ENCODE measurements at places on chromosomes 16 and 17.

DNA sequence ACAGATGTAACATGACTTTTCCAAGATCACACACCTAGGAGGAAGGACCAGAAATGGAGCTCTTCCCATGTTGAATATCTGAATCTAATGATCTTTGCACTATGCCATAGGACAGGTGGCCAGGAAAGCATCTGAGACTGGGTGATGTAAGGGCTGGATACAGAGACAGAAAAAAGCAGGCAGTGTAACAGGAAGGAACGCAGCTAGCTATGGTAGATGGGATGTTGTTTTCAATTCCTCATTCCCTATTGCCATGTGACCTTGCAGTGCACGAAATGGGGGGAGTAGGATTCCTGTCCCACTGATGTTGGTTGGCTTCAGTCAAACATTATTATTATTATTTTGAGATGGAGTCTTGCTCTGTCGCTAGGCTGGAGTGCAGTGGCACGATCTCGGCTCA, 3.7 kb upstream of the NPIPB15 start:
- no peak for DNase-seq

GRCh38 chr17:3167574-3167973, 29.7 kb upstream of the OR1A2 start:
- no peak for DNase-seq

- DNase-seq: no peak
Observed at GRCh38 chr17:42706732-42707131, 24.4 kb downstream of the CNTNAP1 start.

DNA sequence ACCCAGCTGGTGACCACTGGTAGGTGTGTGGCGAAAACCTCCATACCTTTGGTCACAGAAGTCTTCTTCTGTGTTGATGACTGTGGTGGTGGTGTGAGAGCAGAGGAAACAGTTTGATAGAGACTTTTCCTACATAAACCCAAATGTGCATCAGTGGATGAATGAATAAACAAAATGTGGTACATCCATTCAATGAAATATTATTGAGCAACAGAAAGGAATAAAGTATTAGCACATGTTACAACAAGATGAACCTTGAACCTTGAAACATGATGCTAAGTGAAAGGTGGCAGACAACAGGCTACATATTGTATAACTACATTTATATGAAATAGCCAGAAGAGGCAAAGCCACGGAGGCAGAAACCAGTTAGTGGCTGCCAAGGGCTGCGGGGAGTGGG, 15.2 kb downstream of the CDK5R1 start:
- DNase-seq: no peak

DNA sequence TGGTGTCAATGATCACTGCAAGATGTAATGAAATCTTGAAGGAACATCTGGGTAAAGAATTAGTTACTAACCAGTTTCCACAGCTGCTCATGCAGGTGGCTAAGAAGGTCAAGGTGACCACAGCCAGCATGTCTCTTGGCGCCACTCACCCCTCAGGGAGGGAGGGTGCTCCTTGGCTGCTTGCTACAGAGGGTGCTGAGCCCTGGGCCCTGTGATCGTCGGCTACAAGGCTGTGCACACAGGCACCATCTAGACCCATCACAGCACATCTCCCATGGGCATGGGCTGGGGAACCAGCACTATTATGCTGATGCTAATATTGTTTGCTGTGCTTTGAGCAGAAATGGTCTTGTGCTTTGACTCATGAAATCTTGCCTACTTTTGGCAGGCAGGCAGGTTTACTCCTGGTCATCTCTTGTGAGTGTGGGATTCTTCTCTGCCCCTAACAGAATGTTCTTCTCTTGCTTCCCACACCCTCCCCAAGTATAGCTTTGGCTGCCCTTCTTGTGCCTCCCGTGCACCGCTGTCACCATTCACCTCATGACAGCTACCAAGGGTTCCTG, 36.4 kb downstream of the TXNDC11 start:
- no peak for DNase-seq

- DNase-seq: no peak
Observed at GRCh38 chr17:80940171-80941123, 51.2 kb upstream of the CHMP6 start.

DNA sequence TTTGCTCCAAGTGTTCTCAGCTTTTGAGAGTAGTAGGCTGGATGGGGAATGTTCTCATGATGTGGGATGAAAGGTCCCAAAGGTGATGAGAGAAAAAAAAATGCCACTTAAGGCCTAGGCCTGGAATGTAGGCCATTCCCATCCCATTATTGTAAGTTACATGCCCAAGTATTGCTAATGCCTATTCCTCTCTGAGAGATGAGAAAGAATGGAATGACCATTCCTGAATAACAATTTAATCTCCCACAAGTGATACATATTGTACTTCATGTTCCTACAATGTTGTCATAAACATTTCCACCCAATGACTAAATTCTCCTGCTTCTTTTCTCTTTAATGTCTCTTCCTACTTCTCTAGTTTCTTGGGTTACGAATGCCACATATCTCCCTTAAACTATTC, 102.8 kb upstream of the KCNJ16 start:
- DNase-seq: no peak
